ENCODE measurements at places on chromosomes 5 and 9.

DNA sequence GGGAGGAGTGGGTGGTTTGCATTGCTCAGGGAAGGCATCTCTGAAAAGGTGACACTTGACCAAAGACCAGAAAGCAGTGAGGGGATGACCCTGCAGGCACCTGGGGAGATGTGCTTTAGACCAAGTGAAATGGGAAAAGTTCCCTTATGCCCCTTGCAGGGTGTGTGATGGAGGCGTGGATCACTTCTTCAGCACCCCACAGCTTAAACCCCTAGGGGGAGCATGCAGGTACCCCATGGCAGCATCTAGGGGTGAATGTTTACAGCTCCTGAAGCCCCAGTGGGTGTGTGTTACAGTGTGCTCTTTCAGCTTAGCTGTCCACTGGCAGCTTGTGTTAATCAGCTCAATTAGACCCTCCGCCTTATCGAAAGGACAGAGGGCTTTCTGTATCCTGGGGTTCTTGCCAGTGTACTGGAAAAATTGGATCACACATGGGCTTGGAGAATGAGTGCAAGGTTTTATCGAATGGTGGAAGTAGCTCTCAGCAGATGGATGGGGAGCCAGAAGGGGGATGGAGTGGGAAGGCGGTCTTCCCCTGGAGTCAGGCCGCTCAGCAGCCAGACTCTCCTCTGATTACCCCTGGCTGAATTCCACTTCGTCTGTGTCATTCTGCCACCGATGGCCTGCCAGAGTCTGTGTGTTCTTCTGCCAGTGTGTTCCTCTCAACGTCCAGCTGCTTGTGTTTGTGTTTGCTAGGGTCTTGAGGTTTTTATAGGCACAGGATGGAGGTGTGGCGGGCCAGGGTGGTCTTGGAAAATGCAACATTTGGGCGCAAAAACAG is 6.3 kb downstream of the BHMT2 start:
- no peak for DNase-seq

GRCh38 chr5:153964880-153965645 is 73.6 kb downstream of the FAM114A2 start:
- DNase-seq = peak; percentile 46

GRCh38 chr9:134605351-134605965 is 36.1 kb upstream of the COL5A1 start:
- no peak for DNase-seq

DNA sequence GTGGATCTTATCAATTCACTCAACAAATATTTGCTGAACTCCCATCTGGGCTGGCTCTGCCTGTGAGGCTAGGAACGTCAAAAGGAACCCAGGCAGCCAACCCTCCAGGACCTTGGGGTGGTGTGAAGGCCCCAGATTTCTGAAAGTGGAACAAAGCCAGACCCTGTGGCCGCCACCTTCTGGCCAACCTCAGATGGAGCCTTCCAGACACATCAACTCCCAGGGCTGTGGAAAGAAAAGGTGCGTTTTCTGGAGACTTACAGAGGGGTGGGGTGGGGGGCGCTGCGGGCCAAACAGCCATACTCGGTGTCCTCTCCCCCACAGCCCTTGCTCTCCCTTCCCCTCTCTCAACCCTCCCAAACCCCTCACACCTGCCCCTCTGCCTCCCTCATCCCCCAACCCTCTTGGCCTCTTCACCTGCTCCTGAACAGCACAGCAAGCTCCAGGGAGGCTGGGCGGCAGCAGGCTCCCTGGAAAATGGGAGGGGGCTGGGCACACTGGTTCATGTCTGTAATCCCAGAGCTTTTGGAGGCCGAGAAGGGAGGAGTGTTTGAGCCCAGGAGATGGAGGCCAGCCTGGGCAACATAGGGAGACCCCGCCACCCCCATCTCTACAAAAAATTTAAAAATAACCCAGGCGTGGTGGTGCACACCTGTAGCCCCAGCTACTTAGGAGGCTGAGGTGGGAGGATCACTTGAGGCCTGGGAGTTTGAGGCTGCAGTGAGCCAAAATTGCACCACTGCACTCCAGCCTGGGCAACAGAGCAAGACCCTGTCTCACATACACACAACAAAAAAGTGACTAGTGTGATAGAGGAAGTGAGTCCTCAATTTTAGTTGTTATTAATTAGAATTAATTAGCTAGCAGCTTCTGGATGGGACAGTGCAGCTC is 45.0 kb upstream of the PRRC2B start:
- DNase-seq = no peak

- DNase-seq = no peak
Measured at GRCh38 chr9:29339387-29339786, 1766.1 kb upstream of the C9orf72 start.

DNA sequence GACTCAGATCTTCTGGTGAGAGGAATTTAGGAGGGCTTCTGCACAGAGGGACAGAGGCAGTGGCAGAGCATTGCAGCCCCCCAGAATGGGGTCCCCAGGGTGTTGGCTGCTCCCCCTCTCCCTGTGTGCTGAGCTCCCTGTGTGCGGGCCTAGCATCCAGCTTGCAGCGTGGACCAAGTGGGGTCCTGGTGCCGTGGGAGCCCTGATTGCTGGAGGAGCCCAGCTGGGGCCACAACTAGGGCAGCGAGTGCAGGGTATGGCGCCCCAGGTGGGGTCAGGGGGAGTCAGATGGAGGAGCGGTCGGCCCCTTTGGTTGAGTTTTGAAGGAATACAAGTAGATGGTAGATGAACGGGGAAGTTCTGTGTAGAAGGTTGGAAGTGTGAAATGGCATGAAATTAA is 66.7 kb downstream of the TRIO start:
- DNase-seq = no peak

DNA sequence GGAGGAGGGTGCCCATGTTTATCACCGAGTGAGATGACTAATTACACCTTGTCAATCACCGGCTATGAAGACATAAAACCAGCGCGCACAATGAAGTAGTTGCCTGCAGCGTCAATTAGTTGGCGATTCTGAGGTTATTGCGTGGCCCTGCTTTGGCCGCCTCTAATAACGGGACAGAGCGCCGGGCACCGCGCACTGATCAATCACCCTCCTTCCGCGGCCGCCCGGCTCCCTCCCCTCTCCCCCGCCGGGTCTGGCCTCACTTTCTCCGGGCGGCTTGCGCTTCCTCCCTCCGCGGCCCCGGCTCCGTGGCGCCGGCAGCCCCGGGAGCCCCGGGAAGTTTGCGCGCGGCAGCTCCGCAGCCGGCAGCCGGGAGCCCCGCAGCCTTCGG is 3.3 kb upstream of the LHX2 start:
- DNase-seq = no peak

DNA sequence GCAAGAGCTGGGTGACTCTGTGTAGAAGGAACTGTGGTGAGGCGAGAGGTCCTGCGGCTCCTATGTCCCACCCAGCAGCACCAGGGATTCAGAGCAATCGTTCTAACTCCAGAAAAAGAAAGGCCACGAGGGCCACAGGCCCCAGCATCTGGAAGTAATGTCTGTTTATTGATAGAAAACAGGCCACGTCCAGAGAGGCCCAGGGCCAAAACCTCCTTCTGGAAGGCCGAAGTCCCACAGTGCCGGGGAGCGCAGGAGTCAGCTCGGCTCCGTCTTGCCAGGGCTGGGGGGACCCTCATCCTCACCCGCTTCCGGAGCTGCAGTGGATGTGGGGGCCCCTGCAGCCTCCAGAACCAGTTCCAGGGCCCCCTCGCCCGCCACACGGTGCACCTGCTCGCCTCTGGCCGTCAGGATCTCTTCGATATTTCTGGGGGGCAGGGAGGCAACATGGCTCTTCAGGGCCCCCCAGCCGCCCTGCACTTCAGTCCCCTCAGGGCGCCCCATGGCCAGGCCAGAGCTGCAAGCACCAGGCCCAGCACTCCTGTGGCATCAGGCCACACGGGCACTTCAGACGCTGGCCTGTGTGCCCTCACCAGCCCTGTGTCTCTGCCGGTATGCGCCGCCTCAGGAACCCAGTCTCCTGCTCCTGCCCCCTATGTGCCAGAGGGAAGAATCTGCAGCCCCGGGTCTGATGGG is 1.6 kb downstream of the DNLZ start:
- DNase-seq = no peak

DNA sequence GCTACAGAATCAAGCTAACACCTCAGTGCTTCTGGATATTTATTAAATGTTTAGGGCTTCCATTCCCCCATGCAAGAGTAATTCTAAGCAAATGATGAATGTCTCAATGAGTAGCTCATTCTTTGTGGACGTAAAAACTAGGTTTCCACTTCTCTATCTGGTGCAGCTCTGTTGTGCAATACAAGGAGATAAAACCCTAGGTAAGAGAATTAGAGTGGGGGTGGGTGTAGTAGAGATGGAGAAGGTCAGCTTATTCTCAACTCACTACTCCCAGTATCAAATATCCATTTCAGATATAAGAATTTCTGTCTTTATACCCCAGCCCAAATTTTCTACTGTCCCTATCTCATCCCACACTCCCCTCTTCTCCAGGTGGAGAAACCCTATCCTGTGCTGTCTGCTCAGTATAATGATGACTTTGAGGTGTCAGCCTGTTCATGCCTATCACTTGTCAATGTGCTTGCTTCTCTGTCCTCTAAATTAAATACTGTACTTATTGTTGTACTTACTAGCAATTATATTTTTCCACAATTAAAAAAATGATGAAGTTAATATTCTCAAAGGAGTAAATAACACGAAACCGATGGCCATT is 4.3 kb upstream of the FYB1 start:
- no peak for DNase-seq

- DNase-seq = no peak
Measured at GRCh38 chr5:11902201-11902619, 2.0 kb downstream of the CTNND2 start.

DNA sequence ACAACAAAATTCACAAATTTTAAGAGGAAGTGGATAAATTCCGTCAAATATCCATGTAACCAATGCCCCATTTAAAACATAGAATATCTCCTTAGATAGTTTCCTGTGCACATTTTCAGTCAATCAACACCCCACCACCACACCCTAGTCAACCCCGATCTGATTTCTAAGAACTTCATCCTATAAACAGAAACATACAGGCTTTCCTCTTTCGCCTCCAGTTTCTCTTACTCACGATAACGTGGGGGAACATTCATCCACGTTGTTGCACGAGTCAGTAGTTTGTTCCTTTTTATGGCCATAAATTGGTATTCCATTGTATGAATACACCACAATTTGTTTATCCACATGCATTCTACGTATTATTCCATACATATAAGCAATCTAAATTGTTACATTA is 35.6 kb upstream of the TRIO start:
- no peak for DNase-seq

- no peak for DNase-seq
Measured at GRCh38 chr5:45274241-45274640, 421.9 kb downstream of the HCN1 start.

GRCh38 chr5:103357636-103358035 is 99.1 kb downstream of the MACIR start:
- no peak for DNase-seq

DNA sequence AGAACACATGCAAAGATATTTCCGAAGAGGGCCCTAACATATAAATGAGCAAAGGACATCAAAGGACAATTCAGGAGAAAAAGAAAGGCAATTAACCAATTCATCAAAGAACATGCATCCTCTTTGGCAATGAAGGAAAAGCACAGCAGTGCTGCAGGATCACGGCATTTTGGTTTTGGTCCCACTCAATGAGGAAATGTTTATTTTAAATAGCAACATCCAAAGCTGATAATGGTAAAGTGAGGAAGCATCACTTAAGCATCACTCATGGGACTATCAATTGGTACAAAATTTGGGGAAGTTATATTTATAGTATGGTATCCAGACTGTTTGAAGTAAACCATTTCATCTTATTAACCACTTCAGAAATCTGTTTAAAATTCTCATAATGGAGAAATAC is 5.5 kb upstream of the CXCL14 start:
- DNase-seq = no peak

- no peak for DNase-seq
Measured at GRCh38 chr9:113511047-113511521, 47.6 kb downstream of the RGS3 start.

DNA sequence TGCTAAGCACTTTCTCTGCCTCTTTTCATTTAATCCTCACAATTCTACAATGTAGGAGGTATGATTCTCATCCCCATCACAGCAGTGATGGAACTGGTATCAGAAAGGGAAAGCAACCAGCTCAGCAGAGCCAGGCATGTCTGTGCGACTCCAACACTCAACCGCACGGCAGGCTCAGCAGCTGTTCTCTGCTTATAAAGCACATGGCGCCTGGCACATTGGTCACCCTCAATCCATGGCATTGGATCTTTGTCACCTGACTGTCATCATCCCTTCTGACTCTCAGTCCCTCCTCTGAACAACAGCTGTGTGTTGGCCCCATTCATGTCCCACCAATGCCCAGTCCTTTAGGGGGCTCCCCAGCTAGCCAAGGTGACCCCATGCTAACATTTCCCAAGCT is 45.1 kb upstream of the HAND1 start:
- no peak for DNase-seq

- no peak for DNase-seq
Measured at GRCh38 chr5:74380193-74380592, 260.3 kb downstream of the ENC1 start.

DNA sequence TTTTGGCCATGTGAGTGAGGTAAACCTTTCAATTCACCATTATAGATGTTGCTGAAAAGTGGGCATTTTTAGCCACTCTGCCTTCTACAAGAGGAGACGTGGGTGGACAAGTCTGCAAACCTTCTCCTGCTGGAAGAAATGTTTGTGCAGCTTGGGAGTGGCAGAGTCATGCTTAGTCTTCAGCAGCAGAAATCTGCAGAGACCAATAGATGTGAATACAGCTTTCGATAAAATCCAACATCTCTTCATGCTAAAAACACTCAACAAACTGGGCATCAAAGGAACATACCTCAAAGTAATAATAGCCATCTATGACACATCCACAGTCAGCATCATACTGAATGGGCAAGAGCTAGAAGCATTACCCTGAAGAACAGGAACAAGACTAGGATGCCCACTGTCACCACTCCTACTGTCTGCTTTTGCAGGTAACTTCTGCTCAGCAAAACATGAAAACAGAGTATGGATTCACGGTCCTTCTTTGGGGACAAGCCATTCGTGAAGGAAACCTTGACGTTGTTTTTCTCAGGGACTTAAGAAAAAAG is 91.3 kb downstream of the RALGPS1 start:
- no peak for DNase-seq

GRCh38 chr5:39191216-39191615 is 28.1 kb downstream of the FYB1 start:
- DNase-seq = peak; percentile 71

DNA sequence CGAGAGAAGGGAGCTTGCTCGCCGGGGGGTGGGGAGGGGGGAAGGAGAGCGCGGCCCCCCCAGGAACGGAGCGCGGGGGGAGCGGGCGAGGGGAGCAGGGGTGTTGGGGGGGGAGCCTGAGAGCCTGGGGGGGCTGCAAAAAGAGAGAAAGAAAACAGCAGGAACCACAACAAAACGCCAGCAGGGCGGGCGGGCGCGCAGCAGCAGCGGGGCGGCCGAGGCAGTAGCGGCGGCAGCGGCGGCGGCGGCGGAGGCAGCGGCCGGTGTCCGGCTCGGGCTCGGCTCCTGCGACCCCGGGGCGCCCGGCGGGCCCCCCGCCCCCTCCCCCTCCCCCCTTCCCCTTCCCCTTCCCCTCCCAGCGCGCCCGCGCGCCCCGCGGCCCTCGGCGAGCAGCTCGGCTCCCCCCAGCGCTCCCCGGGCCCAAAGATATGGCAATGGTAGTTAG is 1.6 kb downstream of the NR2F1 start:
- DNase-seq = no peak

GRCh38 chr9:111039231-111039906 is 1.1 kb upstream of the LPAR1 start:
- no peak for DNase-seq
